Epithelial cell of prostate (primary cell): ENCODE measurements at places on chromosomes 6 and 20.

GRCh38 chr6:160379466-160379865, 31.3 kb downstream of the SLC22A3 start:
- DNase-seq, result no peak

DNA sequence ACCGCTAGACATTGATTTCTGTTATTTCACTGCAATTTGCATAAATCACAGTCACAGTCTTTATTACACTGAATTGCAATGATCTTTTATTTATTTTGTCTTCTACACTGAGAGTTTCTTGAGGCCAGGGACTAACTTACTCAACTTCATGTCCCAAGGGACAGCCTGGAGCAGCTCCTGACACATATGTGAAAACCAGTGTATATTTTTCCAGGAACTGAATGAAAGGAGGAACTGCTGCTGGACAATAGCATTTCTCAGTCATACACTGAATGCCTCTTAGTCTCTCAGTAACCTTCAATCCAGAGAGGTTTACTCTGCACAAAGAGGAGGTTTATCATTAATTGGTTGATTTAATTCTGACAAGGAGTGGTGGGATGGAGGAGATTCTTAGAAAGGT, 5.9 kb downstream of the F13A1 start:
- no peak for DNase-seq

GRCh38 chr20:49276161-49276960, 1.5 kb downstream of the ZNFX1 start:
- DNase-seq, result no peak

DNA sequence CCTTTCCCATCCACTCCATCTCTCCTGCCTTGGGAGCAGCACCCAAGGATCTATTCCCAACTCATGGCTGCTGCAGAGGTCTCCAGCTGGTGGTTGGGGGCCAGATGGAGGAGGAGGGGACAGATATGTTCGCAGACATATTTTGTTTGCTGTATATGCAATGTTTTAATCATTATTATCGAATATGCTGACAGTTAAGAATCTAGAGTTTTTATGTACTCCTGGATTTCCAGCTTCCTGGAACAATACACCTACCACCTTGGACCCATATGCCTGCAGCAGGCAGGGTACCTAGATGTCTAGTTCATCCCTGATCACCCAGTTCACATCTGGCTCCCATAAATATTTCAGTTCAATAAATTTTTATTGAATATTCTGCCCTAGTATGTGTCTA, 9.0 kb downstream of the FAM110A start:
- DNase-seq, result no peak

GRCh38 chr6:161462148-161462547, 188.3 kb upstream of the AGPAT4 start:
- no peak for DNase-seq

DNA sequence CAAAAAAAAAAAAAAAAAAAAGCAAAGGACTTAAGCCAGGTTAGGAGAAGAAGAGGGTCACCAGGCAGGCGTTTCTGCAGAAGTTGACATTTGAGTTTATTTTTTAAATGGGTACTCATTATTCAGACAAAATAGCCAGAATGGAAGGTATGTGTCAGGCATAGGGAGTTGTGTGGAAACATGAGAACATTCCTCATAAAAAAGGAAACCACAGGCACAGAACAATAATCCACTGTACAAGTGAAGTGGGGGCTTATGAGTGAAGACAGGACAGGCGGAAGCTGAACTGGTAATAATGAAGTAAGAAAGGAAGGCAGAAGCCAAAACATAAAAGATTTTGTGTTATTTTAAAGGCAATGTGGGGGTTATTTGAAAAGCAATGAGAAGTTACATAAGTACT, 104.6 kb downstream of the EPB41L2 start:
- no peak for DNase-seq

GRCh38 chr6:20771409-20771808, 237.2 kb downstream of the CDKAL1 start:
- DNase-seq, result no peak

DNA sequence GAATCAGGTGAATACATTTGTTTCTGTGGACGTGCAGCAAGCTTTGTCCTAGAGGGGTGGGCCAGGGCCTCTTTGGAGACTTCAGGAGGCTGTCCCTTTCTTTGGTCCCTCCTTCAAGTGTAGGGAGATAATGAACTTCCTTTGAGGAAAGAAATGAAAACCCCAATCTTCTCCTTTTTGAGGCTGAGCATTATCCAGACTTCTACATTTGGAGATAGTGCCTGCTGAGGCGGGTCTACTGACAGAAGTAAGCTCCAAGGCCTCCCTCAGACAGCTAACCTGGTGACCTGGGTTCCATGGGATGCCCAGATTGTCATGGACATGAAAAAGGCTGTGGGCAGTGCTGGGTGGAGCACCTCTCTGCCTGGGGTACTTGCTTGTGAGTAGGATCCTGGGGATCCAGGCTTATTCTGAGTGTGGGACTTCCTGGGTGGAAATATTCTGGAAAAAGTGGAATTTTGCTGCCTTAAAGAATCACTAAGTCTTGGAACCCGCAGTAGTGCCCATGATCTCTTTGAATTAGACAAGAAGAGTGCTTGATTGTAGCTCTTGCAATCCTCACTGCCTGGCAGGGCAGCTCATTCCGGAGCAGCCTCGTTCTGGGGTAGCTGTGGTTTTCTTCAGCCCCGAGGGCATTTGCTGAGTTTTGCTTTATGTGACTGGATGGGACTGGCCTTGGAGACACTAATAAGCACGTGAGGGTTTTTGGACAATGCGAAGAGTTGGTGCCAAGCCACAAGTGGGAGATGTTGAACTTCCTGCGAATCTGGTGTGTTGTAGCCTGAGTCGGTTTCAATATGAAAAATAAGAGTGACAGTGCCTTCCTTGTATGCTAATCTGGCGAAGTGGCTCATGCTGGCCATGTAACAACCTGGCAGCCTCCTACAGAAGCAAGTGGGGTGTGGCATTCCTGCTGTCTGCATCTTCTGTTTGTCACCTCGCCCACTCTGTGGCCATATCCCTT, 28.1 kb downstream of the SNRNP48 start:
- peak; percentile 80 for DNase-seq

DNA sequence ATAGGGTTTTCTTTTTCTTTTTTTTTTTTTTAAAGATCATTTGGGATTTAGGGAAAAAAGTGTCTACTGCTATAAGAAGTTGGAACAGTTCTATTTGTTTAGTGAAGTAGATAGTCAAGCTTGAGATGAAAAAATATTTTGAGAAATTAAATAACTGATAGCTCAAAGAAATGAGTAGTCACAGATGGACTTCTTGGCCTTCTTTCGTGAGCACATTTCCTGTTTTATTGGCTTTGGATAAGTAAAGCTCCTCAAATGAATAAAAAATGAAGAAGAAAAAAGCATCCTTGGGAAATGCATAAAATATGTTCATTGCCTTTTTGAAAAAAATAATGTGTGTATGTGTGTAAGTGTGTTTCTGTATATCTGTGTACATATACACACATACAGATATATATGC, 515.9 kb downstream of the GRIK2 start:
- no peak for DNase-seq

DNA sequence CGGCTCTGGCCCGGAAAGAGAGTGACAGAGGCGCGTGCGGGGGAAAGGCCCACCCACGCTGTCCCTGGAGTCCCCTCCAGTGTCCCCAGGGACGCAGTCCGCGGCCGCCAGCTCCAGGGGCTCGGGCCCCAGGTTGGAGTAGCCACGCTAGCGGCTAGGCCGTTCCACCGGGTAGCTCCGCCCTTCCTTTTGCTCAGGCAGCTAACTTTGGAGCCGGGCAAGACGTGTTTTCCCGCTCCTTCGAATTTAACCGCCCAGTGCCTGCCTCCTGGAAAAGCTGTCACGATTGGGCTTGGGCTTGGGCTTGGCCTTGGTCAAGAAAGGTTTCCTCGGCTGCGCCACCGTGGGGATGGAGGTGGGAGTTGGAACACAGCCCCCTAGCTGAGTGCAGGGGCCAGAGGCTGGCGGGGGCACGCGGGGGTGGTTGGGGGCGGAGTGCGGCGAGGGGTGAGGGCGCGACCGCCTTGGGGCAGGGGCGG, 4.7 kb downstream of the LINC00237 start:
- DNase-seq, result no peak

- no peak for DNase-seq
These were observed 427.1 kb upstream of the NOX3 start for GRCh38 chr6:155882527-155883333.

DNA sequence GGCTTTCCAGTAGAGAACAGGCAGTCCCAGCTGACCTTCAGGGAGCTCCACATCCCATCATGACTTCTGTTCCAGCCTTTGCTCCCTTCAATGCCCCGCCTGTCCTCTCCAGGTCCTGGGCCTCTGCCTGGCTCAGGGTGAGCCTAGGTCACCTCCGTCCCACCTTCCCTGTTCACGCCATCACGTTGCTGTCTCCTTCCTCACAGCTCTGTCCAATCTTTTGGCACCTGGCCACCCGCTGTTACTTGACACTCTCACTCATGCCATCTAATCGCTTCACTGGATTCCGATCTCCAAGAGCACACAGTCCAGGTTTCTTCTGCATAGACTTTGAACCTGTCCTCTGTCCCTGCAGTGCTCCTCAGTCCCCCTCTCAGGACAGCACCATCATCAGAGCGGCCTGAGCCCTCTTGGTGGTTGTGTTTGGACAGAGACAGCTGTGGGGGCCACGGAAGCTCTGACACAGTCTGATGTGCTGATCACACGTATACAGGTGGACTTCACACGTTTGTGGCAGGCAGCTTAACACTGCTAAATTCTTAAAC, 34.7 kb upstream of the TIAM2 start:
- DNase-seq, result no peak

- DNase-seq, result no peak
These were observed 466.9 kb downstream of the CD83 start for GRCh38 chr6:14584450-14584849.

DNA sequence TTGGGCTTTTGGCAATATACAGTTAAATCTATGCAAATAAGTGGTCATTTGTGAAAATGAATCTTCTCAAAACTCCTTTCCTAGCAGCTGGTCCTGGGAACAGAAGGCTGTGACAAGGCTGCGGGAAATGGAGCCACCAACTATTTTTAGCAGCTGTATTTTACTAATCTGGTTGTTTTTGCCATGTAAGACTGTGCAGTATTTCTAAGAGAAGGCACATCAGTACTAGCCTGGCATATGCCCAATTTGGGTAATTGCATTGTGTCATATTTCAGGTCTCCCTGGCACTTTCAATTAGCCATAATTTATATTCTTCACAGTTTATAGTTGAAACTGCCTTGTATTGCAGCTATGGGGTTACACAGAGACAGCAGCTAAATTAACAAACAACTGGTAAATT, 109.6 kb downstream of the MANEA start:
- DNase-seq, result no peak

DNA sequence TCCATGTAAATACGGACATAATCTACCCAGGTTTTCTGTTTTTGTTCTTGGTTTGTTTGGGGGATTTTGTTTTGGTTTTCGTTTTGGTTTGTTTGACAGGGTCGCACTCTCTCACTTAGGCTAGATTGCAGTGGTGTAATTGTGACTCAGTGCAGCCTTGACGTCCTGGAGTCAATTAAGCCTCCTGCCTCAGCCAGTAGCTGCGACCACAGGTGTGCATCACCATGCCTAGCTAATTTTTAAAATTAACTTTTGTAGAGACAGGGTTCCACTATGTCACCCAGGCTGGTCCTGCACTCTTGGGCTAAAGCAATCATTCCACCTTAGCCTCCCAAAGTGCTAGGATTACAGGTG, 37.8 kb upstream of the EYA4 start:
- no peak for DNase-seq

GRCh38 chr6:27694547-27694874, 217.7 kb downstream of the OR2B2 start:
- no peak for DNase-seq

DNA sequence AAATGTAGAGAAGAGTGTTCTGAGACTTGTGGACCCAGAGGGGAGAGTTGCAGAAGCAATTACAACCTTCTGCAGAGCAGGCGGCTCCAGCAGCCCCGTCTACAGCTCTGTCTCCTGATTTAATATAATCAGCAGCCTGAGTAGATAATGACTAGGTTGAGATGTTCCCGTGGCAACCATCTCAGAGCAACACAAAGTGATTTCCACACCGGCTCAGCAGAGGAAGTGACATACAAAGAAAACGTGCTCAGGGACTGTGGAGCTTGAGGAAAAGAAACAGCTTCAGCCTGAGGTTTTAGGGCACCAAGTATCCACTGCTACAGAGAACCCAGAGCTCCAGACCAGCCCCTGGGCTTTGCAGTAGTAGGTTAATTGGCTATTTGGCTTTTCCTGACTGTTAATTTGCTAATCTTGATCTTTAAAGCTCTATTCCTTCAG, 136.4 kb downstream of the MTFR2 start:
- DNase-seq, result no peak

GRCh38 chr20:52722926-52723688, 249.1 kb upstream of the TSHZ2 start:
- DNase-seq, result no peak

DNA sequence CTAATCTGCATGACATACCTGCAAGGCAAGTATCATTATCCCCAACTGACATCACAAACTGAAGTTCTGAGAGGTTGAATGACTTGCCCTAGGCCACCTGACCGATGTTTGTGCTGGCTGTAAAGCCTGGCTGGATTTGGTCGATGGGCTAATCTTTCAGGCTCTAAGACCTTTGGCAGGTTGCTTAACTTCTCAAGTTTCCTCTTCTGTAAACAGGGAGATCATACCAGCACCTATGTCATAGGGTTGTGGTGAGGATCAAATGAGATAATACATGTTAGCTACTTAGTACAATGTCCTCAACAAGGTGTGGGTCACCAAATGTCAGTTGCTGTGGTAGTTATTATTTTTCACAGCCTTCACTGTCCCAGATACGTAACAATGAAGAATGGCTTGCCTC, 14.2 kb downstream of the ANKRD66 start:
- DNase-seq, result peak; percentile 3

DNA sequence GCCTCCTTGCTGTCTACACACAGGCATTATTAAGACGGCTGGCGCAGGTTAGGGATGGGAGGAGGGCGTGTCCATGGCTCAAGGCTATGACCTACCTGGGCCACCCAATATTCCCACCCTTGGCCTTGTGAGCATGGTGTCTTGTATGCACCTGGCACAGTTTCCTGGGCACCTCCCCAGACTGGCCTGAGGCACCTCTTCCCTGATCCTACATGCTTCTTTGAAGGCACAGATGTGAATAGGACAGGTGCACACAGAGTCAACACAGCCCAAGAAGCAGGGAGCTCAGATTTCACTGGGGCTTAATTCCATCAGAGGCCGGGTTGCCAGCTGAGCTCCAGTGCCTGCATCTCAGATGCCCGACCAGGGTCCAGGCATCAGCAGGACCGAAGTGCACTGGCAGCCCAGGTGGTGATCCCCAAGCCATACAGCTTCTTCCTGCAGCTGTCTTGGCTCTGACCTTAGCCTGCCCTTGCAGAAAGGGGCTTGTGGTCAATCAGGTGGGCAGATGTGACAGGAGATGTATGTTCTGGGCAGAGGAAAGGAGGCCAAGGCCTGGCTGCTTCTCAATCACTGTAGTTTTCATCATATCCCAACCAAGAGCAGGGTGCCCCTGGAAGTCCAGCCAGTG, 287.7 kb downstream of the CLIC5 start:
- no peak for DNase-seq

- DNase-seq, result no peak
These were observed 10.4 kb downstream of the DACT2 start for GRCh38 chr6:168309183-168309582.

GRCh38 chr6:85751374-85752055, 108.8 kb upstream of the SYNCRIP start:
- no peak for DNase-seq

GRCh38 chr20:52181766-52182165, 9.8 kb downstream of the ZFP64 start:
- DNase-seq, result no peak

GRCh38 chr6:42511803-42512422, 51.9 kb upstream of the UBR2 start:
- DNase-seq, result no peak

- no peak for DNase-seq
These were observed 77.1 kb downstream of the TMEM170B start for GRCh38 chr6:11614534-11615213.

- no peak for DNase-seq
These were observed 59.0 kb upstream of the NELFCD start for GRCh38 chr20:58922036-58922435.
